ENCODE measurements at places on chromosomes 12 and 14.

DNA sequence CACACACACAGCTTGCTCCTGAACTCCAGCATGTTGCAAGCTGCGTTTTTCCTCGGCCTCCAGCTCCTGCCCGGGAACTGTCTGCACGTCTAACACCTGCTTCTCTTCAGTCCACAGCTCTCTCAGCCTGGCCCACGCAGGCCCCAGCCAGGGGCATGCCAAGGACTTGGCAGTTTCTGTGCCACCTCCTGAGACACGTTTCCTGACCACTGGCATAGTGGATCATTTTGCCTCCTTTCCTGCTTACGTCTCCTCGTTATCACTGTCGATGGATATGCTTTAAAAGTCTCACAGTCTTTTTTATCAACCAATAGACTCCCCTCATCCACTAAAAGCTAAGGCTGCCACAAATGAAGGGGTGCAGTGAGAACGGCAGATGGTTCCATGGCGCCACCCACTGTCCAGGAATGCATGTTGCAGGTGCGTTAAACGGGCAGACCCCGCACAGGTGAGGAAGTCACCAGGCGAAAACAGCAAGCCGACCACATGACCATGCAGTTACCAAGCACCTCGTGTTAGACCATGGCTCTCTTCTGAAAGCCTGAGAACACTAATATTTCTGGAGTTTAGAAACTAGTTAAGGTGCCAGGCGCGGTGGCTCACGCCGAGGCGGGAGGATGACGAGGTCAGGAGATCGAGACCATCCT is 14.7 kb upstream of the TEAD4 start:
- DNase-seq, result peak; percentile 28

DNA sequence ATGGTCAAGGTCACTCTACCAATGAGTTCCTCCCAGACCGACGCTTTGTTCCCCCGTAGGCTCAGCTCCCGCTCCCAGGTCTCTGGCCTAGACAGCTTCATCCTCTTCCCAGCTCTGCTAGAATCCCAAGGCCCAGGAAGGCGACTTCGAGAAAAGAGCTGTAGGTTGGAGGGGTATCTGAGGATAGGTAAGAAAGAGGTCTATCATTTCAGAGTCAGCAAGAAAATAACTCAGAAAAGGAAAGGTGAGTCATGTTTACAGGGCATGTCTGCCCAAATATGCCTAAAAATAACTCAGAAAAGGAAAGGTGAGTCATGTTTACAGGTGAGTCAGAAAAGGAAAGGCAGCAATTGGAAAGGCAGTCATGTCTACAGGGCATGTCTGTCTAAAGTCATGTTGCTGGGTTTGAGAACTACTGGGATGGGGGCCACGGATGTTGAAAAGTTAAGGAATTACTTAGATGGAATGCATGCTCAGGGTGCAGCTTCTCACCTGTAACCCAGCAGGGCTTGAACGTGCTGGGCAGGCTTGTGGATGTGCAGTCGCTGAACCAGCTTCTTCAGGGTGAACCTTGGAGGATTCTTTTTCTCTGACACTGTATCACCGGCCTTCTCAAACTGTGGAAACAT is 12.2 kb downstream of the TEP1 start:
- no peak for DNase-seq

DNA sequence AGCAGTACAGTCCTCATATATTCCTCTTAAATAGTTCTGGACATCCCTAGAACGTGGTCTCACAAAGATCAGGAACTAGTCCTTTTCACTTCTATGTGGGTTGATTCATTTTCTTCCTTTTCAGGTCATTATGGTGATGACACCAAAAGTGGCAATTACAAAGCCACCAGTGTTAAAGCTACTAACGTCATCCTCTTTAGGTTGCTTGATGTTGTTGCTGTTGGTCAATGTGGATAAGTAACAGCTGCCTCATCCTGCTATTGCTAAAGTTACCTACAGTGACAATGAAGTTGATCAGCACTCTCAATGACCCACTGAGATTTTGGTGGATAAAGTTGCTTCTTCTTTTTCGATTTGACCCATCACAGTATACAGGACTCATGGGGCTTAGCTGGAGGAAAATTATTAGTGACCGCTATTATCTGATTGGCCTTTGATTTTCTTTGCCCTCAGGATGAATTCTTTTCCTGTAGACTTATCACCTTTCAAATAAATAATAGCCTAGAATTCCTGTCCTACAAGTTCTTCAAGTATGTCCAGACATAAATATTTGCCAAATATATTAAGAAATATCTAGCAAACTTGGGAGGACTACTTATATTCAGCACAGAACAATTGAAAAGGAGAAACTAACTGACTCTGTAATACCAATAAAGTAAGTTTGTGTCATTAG is 54.0 kb upstream of the ATP2B1 start:
- DNase-seq, result no peak

GRCh38 chr14:55125403-55125802 is 3.6 kb upstream of the LGALS3 start:
- no peak for DNase-seq

DNA sequence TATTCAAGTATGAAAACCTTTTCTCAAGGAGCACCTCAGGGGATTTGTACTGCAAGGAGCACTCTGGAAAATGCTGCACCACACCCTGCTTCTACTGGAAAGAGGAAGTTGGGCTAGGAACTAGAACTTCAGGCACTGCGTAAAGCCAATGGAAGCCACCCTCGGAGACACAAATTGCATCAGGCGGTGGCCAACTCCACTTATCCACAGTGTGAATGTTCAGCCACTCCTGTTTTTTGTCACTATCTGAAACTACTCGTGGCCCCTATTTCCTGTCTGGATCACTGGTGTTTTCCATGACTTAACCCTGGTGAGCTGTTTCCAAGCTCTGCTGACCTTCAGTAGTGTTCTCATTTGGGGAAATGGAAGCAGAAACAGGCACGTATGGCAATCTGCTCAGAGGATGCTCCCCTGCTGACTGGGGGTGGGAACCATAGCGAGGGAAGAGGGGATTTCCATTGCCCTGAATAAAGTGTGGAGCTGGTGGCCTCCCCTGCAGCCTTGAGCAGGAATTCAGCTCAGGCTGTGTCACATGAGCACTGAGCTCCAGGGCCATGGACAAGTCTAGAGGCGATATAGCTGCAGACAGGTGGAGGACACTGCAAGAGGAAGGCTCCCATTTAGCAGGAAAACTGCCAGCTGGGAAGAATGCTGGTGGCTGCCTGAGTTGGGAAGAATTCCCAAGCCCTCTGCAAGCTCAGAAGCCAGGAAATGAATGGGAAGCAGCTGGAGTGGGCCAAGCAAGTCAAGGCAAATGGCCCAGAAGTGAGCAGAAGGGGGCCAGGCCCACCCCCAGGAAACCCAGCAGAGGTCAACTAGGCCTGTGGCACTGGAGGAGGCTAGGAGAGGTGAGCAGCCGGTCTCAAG is 50.5 kb upstream of the RAP1B start:
- no peak for DNase-seq

GRCh38 chr12:12912711-12913110 is 21.3 kb downstream of the GPRC5A start:
- DNase-seq, result no peak

DNA sequence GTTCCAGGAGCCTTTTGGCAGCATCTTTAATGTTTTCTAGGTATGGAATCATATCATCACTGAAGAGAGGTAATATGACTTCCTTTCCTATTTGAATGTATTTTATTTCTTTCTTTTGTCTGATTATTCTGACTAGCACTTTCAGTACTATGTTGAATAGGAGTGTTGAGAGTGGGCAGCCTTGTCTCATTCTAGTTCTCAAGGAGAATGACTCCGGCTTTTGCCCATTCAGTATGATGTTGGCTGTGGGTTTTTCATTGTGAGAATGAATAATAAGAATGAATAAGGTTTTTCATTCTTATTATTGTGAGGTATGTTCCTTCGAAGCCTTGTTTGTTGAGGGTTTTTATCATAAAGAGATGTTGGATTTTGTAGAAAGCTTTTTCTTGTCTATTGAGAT is 98.9 kb downstream of the GPHN start:
- DNase-seq, result no peak

- DNase-seq, result no peak
Measured at GRCh38 chr12:130634866-130635265, 81.2 kb downstream of the RIMBP2 start.

GRCh38 chr12:11877869-11878780 is 192.6 kb upstream of the BCL2L14 start:
- DNase-seq, result no peak

DNA sequence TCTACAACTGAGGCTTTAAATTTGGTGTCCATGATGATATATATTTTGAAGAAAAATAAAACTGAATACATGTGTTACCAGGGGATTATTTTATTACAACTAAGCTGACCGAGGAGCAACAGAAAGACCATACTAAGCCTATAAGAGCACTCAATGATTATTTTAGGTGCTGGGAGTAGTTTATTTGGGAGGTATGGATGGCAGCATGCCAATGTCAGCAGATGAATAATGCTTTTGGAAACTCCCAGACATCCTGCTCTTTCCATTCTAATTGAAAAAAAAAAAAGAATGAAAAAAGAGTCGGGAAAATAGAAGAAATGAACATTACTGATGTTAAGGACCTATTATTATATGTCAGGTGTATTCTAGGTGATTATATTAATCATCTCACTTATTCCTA is 441.2 kb downstream of the BTG1 start:
- no peak for DNase-seq

- DNase-seq, result no peak
Measured at GRCh38 chr12:55816881-55817344, 611 bp downstream of the SARNP start.

DNA sequence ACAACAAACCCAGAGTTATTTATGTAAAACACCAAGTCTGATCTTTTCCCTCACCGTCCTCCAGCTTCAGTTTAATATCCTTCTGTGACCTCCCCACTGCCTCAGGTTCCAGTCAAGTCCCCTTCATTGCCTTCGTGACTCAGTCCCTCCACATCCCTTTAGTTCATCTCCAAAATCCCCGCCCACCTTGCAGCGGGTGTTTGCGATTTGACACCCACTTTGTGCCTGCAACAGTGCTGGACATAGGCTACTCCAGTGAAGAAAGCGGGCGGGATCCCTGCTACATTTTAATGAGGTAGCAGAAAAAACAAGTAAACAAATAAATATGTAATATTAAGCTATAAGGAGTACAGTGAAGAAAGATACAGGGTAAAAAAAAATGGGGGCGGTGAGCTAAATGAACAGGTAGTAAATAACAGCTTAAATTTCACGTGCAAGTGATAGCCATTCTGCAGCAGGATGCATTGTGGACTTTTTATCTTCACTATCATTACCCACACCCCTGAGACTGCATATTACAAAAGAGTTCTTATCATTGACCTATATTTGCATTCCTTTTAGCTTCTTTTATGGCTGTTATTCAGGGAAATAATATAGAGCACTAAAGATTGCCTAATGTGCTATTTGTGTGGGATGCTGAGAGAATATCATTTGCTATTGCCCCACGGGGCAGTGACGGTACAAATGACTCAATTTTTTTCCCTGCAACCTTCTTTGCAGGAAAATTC is 222.8 kb upstream of the NUDT4 start:
- DNase-seq, result no peak

- no peak for DNase-seq
Measured at GRCh38 chr14:22007363-22007762, 333.7 kb upstream of the OR4E1 start.

DNA sequence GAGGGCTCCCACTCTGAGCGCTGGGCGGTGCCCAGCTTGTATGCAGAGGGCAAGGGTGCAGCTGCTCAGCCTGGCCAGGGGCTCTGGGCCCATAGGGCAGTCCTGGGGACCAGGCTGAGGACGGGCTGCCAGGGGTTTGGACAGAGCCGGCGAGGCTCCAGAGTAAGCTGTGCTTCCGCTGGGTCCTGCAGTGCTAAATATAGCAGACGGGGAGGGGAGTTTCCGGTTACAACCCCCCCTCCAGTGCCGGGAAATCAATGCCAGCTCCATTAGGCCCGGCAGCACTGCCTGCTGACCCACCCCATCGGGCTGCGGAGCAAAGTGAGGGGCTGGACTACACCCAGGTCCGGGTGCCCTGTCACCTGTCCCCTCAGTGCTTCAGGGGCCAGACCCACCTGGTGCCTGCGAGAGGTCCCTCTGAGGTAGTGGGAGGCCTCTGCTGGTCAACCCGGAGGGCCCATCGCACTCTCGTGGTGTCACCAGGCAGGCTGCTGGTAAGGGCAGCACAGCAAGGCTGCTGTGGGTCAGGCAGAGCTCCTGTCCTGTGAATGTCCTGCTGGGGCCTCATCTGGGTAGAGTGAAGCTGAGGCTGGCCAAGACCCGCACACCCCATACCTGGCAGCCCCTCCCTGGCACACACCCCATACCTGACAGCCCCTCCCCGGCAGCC is 2.6 kb upstream of the JAG2 start:
- DNase-seq, result no peak

GRCh38 chr14:50762001-50762930 is 68.7 kb downstream of the NIN start:
- no peak for DNase-seq

DNA sequence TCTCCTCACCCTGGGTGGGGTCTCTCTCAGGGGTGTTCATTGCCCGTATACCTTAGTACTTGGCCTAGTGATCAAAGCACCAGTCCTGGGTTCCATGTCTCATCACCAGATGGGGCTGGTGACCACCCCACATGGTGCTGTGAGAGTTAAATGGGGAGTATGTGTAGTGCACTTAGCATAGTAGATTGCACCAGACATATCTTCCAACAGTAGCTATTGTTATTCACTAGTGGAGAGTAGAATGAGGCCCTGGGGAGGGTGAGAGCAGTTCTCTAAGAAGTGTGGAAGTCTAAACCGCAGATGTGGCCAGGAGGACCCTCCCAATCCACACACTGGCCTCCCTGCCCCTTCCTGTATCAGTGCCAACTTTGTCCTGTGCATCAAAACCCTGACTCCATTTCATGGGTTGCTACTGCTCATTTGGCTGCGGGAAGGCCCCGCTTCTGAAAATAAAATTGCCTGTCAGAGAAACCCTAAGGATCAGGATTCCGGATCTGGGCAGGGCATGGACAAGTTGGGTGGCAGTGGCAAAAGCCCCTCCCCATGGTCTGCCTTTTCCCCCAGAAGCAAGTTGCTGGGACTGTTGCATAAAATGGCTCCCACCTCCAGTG is 4.4 kb downstream of the CD9 start:
- no peak for DNase-seq

DNA sequence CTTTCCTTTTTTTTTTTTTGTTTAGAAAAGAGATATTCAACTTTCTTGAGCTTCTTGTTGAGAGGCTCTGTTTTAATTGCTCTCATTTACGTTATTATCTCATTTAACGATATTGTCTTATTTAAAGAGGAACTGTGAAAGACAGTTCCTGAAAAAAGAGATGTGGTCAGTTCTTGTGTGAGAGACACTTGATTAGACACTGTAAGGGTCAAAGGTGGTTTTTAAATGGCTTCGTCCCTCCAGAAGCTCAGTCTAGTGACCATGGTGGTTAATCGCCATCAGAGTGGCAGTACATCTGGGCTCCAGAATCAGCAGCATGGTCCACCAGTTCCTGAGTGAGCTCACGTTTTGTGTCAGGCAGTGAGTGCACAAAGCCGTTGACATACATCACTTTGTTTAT is 57.9 kb upstream of the KCNA5 start:
- no peak for DNase-seq

- DNase-seq, result no peak
Measured at GRCh38 chr12:113886721-113887120, 79.4 kb downstream of the RBM19 start.

GRCh38 chr14:77882098-77882497 is 82.2 kb downstream of the ADCK1 start:
- DNase-seq, result no peak

GRCh38 chr14:78195431-78195830 is 25.3 kb downstream of the NRXN3 start:
- DNase-seq, result no peak

Measured in stimulated activated CD8-positive, alpha-beta memory T cell treated with anti-CD3 and anti-CD28 coated beads, Interleukin-7, amount 100 ng/mL, for 1 hour (primary cell).